ENCODE measurements at places on chromosomes 4 and X.

DNA sequence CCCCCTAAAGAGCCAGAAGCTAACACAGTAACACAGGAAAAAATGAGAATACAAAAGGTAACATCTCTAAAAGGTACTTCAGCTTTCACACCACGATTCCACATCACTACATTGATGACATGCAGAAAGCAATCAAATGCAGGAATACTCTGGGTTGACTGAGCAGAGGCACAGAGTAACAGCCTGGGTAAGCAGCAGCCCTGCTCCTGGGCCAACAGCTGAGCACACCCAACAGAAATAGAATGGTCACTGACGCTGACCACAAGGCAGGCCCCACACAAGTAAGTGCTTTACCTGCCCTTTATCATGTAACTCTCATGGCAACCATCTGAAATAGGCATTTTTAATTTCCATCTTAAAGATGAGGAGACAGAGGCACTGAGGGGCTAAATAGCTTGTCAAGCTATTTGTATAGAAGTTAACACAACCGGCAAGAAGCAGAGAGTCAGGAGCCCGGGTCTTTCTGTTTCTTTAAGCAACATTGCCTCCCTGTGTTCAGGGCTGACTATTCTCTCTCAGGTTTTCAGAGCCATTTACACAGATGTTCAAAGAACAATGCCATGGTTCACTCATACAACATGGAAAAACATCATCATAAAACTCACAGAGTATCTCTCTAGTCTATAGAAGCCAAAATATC lies 168.9 kb downstream of the ZNF674 start:
- DNase-seq, result peak; percentile 82

DNA sequence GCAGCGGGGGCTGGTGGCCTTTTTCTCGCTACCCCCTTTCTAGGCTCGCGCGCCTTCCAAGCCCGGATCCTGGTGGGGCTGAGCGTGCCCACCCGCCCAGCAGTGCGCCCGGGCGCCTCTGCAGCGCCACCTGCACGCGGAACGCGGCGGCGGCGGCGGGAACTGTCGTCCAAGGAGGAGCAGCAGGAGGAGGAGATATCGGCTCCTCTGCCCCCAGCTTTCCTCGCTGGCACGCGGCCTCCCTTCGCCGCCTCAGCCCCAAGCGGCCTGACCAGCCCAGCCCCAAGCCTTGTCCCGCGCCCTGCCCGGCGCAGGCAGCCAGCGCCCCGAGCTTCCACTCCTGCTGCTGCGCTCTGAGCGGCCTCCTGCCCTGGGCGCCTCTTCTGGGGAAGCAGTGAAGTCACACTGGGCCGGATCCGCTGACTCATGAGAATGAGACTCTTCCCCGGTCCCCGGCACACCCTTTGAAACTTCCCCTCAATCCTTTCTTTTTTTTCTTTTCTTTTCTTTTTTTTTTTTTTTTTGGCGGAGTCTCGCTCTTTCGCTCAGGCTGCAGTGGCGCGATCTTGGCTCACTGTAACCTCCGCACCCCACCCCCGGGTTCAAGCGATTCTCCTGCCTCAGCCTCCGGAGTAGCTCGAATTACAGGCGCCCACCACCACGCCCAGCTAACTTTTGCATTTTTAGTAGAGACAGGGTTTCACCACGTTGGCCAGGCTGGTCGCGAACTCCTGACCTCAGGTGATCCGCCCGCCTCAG lies 10.6 kb upstream of the ELF4 start:
- DNase-seq, result peak; percentile 69

DNA sequence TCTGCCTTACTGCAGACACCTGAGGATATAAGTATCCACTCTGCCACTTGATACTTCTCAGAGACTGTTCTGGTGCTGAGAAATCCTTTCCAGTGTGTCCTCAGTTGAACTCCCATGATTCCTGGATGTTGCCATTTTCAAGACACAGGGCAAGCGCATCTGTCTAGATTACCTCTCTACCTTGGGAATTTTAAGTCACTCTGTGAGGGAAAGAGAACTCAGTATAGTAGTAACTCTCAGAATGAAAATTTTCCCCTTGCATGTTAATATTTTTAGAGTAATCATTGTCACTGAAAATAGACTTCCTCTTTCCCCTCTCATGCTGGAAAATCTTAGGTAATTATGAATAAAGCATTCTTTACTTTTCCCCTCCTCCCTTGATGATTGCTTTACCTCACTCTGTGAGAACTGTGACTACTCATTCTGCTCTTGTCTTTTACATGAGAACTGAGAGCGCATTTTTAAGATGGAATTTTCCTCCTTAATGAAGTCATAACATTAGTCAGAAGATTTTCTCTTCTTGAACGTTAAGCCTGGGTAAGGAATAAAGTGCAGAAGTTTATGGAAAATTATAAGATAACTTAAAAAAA lies 45.0 kb downstream of the TET2 start:
- no peak for DNase-seq

- peak; percentile 10 for DNase-seq
These were observed 14.6 kb upstream of the SPRY1 start for GRCh38 chr4:123381996-123382395.

- DNase-seq, result no peak
These were observed 247.6 kb downstream of the DCLK2 start for GRCh38 chr4:150325872-150326271.

- DNase-seq, result no peak
These were observed 1284.0 kb downstream of the RAPGEF2 start for GRCh38 chr4:160386846-160387245.

DNA sequence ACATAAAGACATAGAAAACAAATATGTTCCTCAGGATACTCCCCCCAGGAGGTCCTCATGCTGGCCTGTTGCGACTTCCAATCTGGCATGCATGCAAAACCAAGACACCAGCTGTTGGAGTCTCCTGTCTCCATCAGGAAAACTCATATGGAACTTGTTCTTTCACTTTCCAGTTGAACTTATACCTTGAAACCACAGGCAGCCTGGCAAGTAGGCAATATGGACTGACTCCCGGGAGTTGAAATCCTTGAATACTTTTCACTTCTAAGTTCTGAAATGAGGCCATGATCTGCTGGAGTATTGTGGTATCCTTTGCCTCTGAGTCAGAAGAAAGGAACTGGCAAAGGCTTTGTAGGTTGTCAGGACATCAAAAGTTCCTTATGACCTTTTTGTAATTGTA lies 444.2 kb downstream of the IDS start:
- no peak for DNase-seq

All from SW480 (cell line).